ENCODE measurements at places on chromosomes 1 and 21. TPM values are rescaled to one million over a fixed set of nuclear protein-coding genes. Genes with fewer than 3 reads are reported as not detected.

Gene COL24A1
- total RNA-seq: 0.34 TPM

Gene TAGLN2
- total RNA-seq: 431 TPM

Gene RUNX3
- 298 TPM for total RNA-seq

Gene DIO1
- not detected for total RNA-seq

Gene CFH
- total RNA-seq: 0.19 TPM

Gene NFASC
- 0.23 TPM for total RNA-seq

Gene U2AF1
- total RNA-seq: 73.4 TPM

Gene KLHDC9
- total RNA-seq: 5.7 TPM

Gene TSEN15
- total RNA-seq: 74.2 TPM

Gene ELF3
- total RNA-seq: 0.76 TPM

GRCh38 chr1:54615531-54616279, 7.6 kb downstream of the FAM151A start:
- no peak for DNase-seq
- no peak overlapping the region for H3K27ac ChIP-seq
- H3K27me3 ChIP-seq: no peaks in the 10 kb centered on the region
- no peaks in the 10 kb centered on the region for H3K36me3 ChIP-seq

GRCh38 chr1:189336115-189337100, 1141.3 kb downstream of the BRINP3 start:
- no peak for DNase-seq
- no peak overlapping the region for H3K27ac ChIP-seq
- no peaks in the 10 kb centered on the region for H3K36me3 ChIP-seq
- no peaks in the 10 kb centered on the region for H3K4me1 ChIP-seq
- no peak overlapping the region for H3K4me3 ChIP-seq

GRCh38 chr1:114703242-114703641, 7.9 kb upstream of the AMPD1 start:
- H3K36me3 ChIP-seq: peaks cover 7% of the 10 kb centered on the region
- no peak overlapping the region for H3K27ac ChIP-seq
- H3K27me3 ChIP-seq: no peaks in the 10 kb centered on the region
- DNase-seq: no peak

- DNase-seq: peak; percentile 72
- H3K4me1 ChIP-seq: no peaks in the 10 kb centered on the region
- H3K27me3 ChIP-seq: peaks cover 19% of the 10 kb centered on the region
- no peak overlapping the region for H3K27ac ChIP-seq
Observed at GRCh38 chr1:20521960-20522861, 14.3 kb upstream of the MUL1 start.

GRCh38 chr1:87330057-87330884, 1.6 kb downstream of the LMO4 start:
- peak overlapping the region; percentile 80 for H3K4me3 ChIP-seq
- peak overlapping the region; percentile 96 for H3K27ac ChIP-seq
- H3K4me1 ChIP-seq: peaks cover 60% of the 10 kb centered on the region

- no peak overlapping the region for H3K4me3 ChIP-seq
- peaks cover 2% of the 10 kb centered on the region for H3K36me3 ChIP-seq
- no peak overlapping the region for H3K27ac ChIP-seq
- H3K4me1 ChIP-seq: no peaks in the 10 kb centered on the region
Observed at GRCh38 chr1:91856996-91857395, 29.0 kb downstream of the TGFBR3 start.

GRCh38 chr1:8540971-8541370, 223.1 kb downstream of the SLC45A1 start:
- H3K4me3 ChIP-seq: peak overlapping the region; percentile 45
- no peak for DNase-seq
- H3K27ac ChIP-seq: peak overlapping the region; percentile 98
- no peaks in the 10 kb centered on the region for H3K27me3 ChIP-seq
- peaks cover 53% of the 10 kb centered on the region for H3K4me1 ChIP-seq

- no peak for DNase-seq
- no peaks in the 10 kb centered on the region for H3K4me1 ChIP-seq
- no peak overlapping the region for H3K4me3 ChIP-seq
- H3K27ac ChIP-seq: no peak overlapping the region
- H3K27me3 ChIP-seq: peaks cover 10% of the 10 kb centered on the region
Observed at GRCh38 chr1:982765-983436, 1.0 kb upstream of the PERM1 start.

DNA sequence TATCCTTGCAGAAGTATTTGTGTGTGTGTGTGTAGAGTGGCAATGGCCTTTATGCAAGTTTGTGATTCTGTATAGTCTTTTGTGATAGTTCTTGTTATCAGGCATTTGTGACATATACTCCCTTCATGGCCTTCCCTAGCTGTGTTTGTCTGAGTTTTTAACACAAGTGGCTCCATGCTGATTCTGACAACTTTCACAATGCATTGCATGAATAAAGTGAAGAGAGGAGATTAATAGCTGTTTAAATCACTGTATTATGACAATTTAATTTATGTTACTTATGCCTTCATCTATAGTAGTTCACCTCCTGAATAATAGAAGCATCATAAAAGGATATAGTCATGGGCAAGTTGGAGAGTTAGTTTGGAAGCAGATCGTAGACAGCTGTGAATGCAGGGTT, 17.2 kb upstream of the MCOLN3 start:
- H3K27me3 ChIP-seq: peaks cover 9% of the 10 kb centered on the region
- H3K4me3 ChIP-seq: no peak overlapping the region
- peaks cover 18% of the 10 kb centered on the region for H3K4me1 ChIP-seq

GRCh38 chr1:63679076-63679475, 85.9 kb downstream of the PGM1 start:
- H3K27me3 ChIP-seq: no peaks in the 10 kb centered on the region
- H3K27ac ChIP-seq: no peak overlapping the region
- DNase-seq: no peak

- no peak overlapping the region for H3K4me3 ChIP-seq
- no peak overlapping the region for H3K27ac ChIP-seq
Observed at GRCh38 chr1:2988256-2988655, 33.0 kb upstream of the ACTRT2 start.

GRCh38 chr21:46194374-46195334, 10.4 kb upstream of the SPATC1L start:
- H3K4me1 ChIP-seq: no peaks in the 10 kb centered on the region
- H3K27me3 ChIP-seq: no peaks in the 10 kb centered on the region
- H3K36me3 ChIP-seq: peaks cover 3% of the 10 kb centered on the region
- no peak for DNase-seq
- H3K4me3 ChIP-seq: no peak overlapping the region
- H3K27ac ChIP-seq: no peak overlapping the region

DNA sequence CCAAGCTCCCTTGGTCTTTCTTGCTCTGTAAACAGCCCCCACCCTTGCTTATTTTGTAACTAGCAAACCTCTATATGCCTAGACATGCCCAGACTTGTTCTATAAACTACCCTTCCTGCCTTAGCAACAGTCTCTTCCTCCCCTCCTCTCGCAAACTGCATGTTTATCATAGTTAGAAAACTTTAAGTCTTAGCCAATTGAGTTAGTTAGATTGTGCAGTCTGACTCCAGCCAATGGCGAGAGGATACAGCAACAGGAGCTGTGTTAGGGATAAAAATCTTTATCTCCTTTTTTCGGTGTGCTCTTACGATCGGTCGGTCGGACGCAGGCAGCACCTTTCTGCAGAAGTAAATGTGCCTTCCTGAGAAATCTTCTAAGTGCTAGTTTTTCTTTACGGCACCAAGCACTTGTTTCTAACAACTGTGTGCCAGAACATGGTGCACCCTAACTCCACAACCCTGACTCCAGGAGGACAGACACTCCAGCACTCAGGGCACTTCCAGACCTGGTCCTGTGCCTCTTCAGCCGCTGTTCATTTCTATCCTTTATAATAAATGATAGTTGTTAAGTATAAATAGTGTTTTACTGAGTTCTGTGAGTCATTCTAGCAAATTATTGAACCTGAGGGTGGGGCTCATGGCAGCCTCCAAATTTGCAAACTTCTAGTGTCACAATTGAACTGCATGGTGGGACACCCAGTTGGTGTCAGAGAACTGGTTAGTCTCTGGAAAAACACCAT, 25.7 kb upstream of the GNG4 start:
- H3K4me3 ChIP-seq: no peak overlapping the region
- no peaks in the 10 kb centered on the region for H3K27me3 ChIP-seq
- H3K4me1 ChIP-seq: no peaks in the 10 kb centered on the region

DNA sequence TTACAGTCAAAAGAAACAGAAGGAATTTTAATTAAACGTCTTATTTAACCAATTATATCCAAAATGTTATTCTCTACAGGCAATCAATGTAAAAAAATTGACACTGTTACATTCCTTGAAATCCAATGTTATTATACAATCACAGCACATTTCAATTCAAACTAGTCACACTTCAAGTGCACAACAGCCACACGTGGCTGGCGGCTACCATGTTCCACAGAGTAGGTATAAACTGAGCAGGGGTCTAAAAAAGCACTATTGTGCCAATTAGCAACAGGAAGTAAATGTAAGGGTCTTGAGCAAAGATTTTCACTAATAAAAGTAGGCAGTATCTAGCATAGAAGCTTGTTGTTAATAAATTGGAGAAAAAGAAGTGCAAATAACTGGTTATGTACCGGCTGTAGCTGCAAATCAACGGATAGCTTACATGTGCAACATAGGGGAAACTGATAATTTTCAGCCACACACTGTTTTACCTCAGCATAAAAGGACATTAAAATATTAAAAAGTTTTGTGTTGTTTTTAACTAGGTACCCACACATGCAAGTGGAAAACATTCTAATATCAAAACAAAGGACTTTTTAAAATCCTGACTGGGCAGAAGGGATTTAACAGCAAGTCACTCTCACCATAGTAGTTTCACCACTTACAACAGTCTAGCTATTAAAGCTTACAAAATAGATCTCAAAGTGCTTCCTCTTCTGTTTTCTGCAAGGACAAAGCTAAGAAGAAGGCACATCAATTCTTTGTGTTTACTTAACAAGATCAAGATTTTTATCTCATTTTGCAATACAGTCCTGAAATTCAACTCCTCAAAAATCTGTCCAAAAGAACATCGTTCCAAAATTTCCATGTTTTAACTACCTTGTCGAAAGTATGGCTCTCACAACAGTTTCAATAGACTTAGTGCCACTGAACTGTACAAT, 2.5 kb downstream of the CSDE1 start:
- no peaks in the 10 kb centered on the region for H3K27me3 ChIP-seq
- H3K4me1 ChIP-seq: peaks cover 78% of the 10 kb centered on the region
- H3K4me3 ChIP-seq: peak overlapping the region; percentile 98
- peak overlapping the region; percentile 98 for H3K27ac ChIP-seq
- DNase-seq: no peak

GRCh38 chr1:54936791-54937190, 43.6 kb upstream of the TMEM61 start:
- no peaks in the 10 kb centered on the region for H3K27me3 ChIP-seq
- no peak overlapping the region for H3K27ac ChIP-seq
- H3K4me1 ChIP-seq: peaks cover 7% of the 10 kb centered on the region
- no peak for DNase-seq

DNA sequence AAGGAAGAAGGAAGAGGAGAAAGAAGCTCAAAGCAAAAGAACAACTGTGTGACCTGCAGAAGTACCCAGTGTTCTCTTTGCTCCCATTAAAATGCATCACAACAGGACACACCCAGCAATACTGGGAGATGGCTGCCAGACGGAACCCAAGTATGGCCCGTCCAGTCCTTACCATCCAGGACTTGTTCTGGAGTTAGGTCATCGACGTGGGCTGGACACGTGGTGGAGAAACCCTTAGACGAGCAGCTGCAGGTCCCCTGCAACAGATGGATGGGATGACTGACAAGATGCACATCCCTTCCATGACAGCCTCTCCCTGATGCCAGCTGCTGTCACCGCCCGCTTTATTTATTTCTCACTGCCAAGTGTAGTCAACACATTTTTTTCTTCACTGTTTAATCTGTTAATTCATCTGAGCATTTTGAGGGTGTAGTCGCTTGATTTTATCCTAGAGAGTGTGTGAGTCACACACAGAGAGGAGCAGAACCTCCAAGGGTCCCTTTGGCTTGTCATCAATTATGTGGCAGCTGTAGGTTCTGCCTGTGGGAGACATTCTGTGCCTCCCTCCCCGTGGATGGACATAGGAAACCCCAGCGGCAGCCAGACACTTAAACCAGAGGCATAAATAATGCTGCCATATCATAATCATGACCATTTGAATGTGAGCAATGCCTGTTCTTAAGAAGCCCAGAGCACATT, 80.9 kb downstream of the ABCA4 start:
- H3K4me3 ChIP-seq: no peak overlapping the region
- peaks cover 1% of the 10 kb centered on the region for H3K36me3 ChIP-seq
- no peak for DNase-seq
- H3K27me3 ChIP-seq: peaks cover 15% of the 10 kb centered on the region
- H3K27ac ChIP-seq: no peak overlapping the region

- H3K27ac ChIP-seq: no peak overlapping the region
- no peak for DNase-seq
- H3K36me3 ChIP-seq: no peaks in the 10 kb centered on the region
- H3K27me3 ChIP-seq: no peaks in the 10 kb centered on the region
Observed at GRCh38 chr1:246066573-246066972, 440.5 kb downstream of the SMYD3 start.

All from activated T-cell treated with anti-CD3 and anti-CD28 coated beads, Interleukin-2, amount 50 U/mL, for 72 hours (primary cell).